ENCODE measurements at places on chromosomes 2 and 18.

- DNase-seq: peak; percentile 91
These were observed 182.9 kb downstream of the VWC2L start for GRCh38 chr2:214593727-214594126.

DNA sequence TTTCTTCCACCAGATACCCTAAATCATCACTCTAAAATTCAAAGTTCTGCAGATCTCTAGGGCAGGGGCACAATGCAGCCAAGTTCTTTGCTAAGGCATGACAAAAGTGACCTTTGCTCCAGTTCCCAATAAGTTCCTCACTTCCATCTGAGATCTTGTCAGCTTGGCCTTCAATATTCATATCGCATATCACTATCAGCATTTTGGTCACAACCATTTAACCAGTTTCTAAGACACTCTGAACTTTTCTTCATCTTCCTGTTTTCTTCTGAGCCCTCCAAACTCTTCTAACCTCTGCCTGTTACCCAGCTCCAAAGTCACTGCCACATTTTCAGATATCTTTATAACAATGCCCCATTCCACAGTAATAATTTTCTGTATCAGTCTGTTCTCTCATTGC is 452.6 kb upstream of the TRIB2 start:
- DNase-seq: no peak

- peak; percentile 18 for DNase-seq
These were observed 1.3 kb downstream of the TMEM163 start for GRCh38 chr2:134717286-134718022.

DNA sequence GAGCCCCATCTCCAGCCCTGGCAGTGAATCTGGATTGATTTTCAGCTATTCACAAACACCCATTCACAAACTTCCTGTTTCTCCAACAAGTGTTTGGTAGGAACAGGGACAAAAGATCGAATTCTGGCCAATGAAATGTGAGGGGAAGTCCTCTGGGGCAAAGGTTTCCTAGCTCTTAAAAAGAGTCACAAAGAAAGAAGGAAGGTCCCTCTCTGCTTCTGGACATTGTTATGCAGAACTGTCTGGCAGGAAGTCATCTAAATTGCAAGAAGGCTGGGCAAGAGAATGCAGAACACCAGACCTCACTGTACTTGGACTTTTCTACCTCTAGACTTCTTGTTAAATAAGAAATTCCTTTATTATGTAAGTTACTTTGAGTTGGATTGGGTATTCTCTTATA is 137.3 kb downstream of the CCDC148 start:
- DNase-seq: no peak

GRCh38 chr2:15892151-15892880 is 48.0 kb upstream of the MYCN start:
- peak; percentile 28 for DNase-seq

DNA sequence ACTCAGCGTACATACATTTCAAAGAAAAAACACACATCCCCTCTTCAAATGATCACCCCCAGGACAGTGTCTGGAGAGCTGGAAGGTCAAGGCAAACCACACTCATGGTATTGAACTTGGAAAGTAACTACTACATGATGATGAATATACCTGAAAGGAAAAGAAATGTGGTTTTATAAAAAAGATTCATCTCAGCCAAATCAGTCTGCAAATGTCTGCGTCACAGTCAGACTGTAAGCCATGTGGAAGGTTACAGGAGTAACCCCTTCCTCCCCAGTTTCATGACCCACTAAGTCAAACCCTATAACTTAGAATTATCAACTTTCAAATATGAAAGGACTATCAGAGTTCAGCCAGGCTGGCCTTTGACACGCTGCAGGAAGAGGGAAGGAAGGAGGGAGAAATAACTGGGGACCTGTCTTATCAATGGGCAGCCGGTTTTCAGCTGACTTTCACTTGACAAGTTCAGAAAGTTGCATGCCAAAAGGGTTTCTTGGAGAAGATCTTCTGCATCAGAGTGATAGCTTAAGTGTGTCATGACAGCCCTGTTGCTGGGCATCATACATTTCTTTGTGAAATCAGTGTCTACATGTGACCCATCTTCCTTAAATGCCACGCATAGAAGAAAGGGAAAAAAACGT is 7.0 kb upstream of the BMP10 start:
- DNase-seq: no peak

GRCh38 chr18:63258749-63259566 is 60.6 kb downstream of the BCL2 start:
- no peak for DNase-seq

DNA sequence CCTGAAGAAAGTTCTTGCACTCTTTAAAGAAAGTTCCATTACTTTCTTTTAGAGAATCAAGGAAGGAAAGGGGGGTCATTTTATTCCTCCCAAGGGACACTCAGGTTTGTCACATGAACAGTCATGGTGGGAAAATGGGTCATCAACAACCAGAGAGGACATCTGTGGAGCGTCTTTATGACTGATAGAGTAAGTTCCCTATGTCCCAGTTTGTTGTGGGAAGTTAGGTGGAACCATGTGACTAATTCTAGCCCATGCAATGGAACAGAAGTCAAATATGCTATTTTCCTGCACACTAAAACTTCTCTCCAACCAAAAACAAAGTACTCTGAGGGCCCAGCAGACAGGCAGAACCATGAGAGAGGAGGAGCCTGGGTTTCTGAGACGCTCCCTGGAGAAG is 165.6 kb upstream of the SERTAD2 start:
- no peak for DNase-seq

DNA sequence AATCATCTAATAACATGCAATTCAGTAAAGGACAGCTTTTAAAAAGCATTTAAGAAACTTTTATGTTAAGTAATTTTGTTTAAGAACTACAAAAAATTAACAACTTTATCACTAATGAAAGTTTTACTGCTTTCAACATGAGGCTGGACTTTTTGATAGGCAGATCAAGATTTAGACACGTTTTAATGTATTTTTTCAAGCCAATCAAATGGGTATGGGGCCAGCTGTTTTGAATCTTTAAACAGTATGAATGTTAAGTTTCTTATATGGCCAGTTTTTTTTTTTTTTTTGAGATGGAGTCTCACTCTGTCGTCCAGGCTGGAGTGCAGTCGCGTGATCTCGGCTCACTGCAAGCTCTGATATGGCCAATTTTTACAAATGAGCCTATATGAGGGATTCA is 73.1 kb downstream of the ST6GAL2 start:
- no peak for DNase-seq

DNA sequence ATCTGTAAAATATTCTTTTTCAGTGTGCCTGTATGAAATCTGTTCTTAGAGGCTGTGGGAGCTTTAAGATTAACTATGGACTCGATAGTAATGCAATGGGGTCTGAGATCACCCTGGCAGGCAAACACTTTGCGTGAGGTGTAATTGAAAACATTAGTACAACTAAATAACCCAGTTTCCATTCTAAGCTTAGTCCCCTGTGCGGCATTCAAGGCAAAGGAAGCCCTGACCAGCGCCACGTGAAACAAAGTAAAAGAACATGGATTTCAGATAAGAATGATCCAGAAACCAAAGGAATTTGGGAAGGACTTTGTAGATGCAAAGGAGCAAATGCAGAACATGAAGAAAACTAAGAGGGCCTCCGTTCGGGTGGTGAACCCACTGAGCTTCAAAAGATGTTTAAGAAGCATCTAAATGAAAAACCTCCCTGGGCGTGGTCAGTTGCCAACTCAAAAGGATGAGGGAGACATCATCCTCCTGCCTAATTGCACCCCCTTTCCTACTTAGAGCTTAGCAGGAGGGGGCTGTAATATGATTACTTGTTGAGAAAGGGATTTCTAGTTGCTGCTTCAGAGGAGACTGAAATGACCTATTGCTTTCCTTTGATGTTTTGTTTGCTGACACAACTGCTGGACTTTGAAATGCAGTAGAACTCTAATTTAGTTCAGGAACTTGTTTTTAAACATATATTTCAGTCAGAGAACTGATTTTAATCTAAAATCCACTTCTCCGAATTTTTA is 7.9 kb upstream of the CETN1 start:
- no peak for DNase-seq

- no peak for DNase-seq
These were observed 51.0 kb upstream of the PGAP1 start for GRCh38 chr2:196977507-196977906.

- no peak for DNase-seq
These were observed 137.1 kb downstream of the ARHGAP28 start for GRCh38 chr18:6866552-6867085.

- peak; percentile 58 for DNase-seq
These were observed 3.0 kb upstream of the OSR1 start for GRCh38 chr2:19361325-19361990.

Data from astrocyte of the hippocampus (primary cell).